ENCODE measurements at places on chromosomes 12 and 14.

- no peak for DNase-seq
These were observed 50.2 kb downstream of the KCNK13 start for GRCh38 chr14:90111895-90112534.

GRCh38 chr14:100850841-100851585 is 25.1 kb downstream of the MEG3 start:
- DNase-seq, result peak; percentile 67

GRCh38 chr12:121649322-121649721 is 20.1 kb downstream of the MORN3 start:
- DNase-seq, result no peak

DNA sequence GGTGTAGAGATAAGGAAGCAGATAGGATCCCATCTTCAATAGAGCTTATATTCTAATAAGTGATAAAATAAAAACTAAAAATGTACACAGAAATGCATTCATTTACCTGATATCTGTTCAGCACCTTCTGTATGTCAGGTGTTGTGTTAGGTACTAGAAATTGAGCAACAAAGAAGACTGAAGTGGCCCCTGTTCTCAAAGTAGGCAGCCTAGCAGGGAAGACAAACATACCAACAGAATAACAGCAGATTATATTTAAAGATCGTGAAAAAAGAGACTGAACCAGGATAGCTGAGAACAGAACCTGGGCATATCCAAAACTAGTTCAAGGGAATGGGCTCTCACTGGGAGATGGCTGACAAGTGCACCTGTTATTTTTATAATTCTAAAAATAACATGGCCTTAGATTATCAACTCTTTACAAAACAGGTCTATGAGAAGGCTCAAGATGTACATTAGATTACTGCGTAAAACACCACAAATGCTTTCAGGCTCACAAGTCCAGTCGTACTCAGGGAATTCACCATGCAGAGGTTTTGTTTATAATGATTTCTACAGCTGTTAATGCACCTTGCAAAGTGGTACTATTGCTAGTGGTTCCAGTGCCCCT is 16.4 kb downstream of the ANO6 start:
- no peak for DNase-seq

DNA sequence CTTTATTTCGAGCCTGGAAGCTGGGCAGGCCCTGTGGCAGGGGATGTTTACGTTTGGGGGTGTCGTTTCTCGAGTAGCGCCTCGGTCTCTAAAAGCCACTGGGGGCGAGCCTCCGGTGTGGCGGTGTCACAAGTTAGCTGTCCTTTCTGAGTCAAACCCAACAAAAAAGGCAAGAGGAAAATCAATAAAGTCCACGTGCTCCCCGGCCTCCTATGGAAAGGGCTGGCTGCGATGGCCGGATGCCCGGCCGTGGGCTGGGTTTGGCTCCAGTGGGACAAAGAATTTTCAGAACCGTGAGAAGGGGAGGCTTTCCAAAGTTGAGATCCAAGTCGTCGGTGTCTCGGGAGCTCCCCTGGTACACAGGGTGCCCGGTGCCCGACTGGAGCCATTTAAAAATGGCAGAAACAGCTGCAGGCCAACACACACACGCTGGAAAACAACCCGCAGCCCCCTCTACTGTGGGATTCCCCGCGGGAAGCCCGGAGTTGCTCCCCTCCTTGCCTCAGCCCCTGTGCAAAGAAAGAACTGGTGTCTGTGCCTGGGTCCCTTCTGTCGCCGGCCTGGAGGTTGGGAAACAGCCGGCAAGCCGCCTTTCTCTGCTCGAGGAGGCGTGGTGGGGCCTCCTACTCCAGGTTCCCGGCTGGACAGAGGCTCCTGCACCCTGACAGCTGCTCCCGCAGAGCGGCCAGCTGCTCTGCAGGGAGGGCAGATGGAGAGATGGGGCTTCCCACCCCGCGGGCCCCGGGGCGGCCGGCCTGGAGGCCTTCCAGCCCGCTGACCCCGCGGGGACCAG is 1.9 kb downstream of the BCL7A start:
- no peak for DNase-seq

DNA sequence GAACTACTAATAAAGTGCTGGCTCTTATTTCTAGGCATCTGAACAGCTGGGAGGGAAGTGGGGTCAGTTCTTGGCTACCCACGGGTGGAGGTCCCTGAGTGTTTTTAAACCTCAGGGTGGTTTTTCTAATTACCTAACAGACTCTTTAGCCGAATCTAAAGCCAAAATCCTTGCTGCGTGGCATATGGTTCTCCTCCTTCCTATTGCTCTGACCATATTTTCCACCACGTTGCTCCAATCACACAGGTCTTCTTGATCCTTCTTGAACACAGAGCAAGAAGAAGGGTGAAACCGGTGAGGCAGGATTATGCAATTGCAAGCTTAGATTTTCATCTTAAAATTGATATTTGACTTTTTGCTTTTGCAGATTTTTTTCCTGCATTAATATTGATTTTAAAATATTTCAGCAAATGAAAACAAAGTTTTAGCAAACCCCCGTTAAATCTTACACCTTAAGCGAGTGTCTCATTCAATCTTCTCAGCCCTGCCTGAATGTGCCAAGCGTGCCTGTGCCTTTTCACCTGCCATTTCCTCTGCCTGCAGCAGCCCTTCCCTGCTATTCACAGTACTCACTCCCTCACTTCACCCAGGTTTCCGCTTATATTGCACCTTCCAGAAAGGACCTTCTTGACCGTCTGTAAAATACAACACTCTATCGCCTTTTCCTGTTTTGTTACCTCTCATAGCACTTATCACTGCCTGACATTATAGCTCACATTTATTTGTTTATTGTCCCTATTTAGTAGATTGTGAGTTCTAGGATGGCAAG is 506.0 kb downstream of the DIO2 start:
- no peak for DNase-seq

Data from stimulated activated CD4-positive, alpha-beta T cell treated with anti-CD3 and anti-CD28 coated beads, Interleukin-15, amount 100 ng/mL, for 48 hours (primary cell).